Stomach (tissue), 19 donors: ENCODE measurements at places on chromosomes 7 and 10.

- DNase-seq: no peak
These were observed 97.0 kb downstream of the BMS1 start for GRCh38 chr10:42879380-42880254.

DNA sequence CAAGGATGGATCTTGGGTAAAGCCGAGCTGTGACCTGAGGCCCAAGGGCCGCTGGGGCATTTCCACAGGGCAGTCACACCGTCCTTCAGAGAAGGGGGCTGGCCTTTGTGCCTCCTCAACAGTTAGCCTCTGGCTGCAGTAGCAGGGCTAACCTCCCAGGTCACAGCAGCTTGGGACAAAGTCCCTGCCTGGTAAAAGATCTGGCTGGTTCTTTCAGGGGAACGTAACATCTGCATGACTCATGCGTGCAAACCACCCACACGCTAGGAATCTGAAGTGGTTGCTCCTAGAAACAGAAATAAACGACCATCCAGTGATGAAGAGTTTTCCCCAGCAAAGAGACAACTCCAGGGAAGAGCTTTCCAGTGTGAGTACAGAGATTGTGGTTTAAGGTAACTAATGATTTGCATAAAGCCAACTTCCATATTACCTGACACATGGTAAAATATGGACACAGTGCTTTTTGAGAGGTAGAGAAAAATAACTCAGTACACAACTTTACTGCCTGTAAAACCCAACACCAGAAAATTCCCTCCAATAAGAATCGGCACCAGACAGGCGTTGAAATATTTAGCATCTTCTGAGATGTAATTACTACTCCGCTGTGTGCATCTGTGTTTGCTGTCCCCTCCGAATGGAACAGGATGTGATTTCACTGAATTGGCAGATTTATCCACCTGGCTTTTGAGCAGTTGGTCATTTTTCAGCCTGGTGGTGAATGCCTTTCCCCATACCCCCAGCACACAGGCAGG, 84.9 kb upstream of the ADRB1 start:
- peak; percentile 46 for DNase-seq

GRCh38 chr7:111869280-111869679, 307.0 kb upstream of the IMMP2L start:
- DNase-seq: no peak

GRCh38 chr7:24885305-24885704, 94.7 kb downstream of the OSBPL3 start:
- DNase-seq: no peak

- DNase-seq: no peak
These were observed 49.0 kb downstream of the PIK3AP1 start for GRCh38 chr10:96671211-96671890.

DNA sequence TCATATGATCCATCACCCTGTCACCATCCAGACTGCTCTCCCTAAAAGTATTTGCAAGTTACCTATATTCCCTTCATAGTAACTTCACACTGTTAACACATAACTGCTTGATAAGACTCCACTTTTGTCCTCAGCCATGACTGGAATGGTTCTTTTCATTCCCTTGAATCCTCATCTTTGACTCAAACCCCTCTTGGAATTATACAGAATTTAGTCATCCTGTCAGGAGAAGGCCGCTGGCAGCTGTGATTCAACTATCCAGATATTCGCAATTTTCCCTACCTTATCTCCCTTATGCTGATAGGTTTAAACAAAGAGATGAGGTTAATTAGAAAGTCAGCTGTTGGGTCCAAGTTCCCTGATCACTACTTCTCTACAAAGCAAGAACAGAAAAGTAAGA, 143.0 kb upstream of the HPS1 start:
- DNase-seq: no peak

DNA sequence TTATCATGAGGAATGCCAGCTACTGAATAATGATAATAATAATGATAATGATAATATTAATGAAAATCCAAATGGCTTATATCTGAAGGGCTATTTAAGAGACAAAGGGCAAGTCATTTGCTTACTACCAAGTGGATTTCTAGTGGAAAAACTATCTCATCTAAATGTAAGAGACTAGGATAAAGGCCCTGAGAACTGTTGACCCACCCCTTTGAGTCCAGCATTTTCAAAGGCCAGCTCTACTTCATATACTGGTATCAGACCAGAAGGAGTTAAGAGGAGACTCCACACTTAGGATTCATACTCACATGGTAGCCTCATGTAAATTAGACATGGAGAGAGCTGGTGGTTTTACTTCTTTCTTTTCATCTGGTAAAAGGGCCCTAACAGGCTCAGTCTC, 76.0 kb downstream of the PHYHIPL start:
- DNase-seq: no peak

- DNase-seq: peak; percentile 24
These were observed 43.4 kb downstream of the HIPK2 start for GRCh38 chr7:139734395-139734794.

- no peak for DNase-seq
These were observed 34.0 kb downstream of the MINDY4 start for GRCh38 chr7:30805081-30805691.

DNA sequence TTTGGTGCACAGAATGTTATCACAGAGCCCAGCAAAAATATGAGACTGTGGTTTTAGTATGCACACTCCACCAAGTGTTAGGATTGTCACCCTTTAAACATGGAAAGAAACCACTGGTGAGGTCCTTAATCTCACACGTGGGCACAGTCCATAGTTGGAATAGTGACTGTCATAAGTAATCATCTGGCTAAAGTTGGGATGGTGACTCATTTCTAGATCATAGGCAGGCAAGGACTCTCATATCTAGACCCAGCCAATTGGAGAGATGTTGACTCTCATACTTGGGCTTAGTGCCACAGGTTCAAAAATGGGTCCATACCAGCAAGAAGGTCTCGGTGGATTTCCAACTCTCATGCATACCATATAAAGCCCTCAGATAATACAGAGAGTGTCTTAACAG, 39.6 kb upstream of the ZNF680 start:
- no peak for DNase-seq
